ENCODE measurements at places on chromosomes 16 and 17.

GRCh38 chr17:79655672-79656290 lies 44.9 kb upstream of the RBFOX3 start:
- no peak for DNase-seq

DNA sequence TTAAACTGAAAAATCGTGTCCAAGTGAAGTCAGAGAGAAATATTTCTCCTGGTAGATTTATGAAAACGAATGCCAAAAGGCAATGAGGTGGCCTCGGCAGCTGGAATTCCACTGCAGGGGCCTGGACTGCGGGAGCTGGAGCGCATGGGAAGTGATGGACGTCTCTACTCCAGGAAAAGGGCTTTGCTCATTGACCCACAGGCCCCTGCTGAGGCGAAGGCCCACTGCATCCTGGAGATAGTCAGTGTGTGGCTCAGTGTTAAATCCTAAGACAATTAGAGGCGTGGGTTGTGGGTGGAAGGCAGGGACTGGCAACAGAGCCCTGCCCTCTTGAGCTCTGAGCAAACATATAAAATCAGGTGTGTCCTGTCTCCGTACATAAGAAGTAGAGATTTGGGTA lies 191.4 kb downstream of the SLC39A11 start:
- DNase-seq: peak; percentile 74

DNA sequence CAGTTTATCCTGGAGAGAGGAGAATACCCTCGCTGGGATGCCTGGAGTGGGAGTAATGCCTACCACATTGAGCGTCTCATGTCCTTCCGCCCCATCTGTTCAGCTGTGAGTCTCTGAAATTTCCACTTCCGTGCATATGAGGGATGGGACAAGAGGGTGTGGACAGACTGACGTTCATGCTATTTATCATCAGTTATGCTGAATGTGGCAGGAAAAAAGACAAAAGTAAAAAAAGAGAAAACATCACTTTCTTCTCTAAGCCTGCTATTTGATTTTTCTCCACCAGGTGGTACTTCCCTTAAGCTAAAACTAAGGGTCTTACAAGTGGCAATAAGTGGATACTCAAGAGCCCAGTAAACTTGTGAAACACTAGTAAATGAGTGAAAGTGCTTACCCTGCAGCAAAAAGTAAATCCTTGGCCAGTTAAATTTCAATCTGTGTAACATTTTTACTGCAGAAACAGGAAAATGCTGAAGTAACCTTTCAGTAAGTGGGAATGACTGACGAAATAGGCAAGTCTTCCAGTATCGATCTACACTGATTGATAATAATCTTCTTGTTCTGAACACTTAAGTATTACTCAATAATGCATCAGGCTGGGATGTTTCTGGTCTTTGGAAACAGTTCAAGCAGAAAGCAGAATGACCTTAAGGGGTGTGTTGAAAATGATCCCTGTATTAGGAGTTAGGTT lies 5.6 kb downstream of the CRYBA1 start:
- peak; percentile 36 for DNase-seq

GRCh38 chr17:82252511-82253178 lies 20.9 kb downstream of the CSNK1D start:
- DNase-seq: no peak

DNA sequence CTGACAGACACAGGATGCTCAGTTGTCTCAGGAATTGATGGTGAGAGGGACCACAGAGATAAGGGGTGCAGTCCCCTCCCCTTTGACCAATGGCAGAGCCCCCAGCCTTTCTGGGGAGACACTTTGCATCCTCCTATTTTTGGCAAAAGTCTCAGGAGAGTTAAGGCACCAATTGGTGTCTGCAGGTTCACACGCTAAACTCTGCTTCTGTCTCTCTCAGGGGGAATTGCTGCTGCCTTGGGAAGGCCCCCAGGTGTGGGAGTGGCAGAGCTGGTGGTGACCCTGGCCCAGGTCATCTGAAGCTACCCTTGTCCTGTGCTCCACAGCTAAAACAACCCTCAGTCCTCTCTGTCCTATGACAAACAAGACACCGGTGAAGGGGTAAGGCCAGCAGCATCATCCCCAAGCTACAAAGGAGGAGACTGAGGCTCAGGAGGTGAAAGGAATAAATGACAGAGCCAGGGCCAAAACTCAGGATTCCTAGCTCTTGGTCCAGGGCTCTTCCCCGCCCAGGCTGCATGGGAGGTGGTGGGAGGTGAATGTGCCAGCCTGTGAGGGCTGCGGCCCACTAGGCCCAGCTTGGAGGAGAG lies 20.3 kb downstream of the OSBPL7 start:
- no peak for DNase-seq
